ENCODE measurements at places on chromosomes 16 and 17.

GRCh38 chr17:9331279-9332131, 244.1 kb downstream of the STX8 start:
- no peak for DNase-seq

GRCh38 chr17:59108400-59109102, 1.9 kb upstream of the TRIM37 start:
- DNase-seq: no peak

GRCh38 chr17:38608648-38609047, 2.9 kb upstream of the SRCIN1 start:
- DNase-seq: no peak

- no peak for DNase-seq
Measured at GRCh38 chr17:510226-510917, 157.8 kb upstream of the RPH3AL start.

GRCh38 chr17:60534010-60534555, 8.0 kb upstream of the APPBP2 start:
- no peak for DNase-seq

- no peak for DNase-seq
Measured at GRCh38 chr17:59221159-59221847, 992 bp downstream of the GDPD1 start.

DNA sequence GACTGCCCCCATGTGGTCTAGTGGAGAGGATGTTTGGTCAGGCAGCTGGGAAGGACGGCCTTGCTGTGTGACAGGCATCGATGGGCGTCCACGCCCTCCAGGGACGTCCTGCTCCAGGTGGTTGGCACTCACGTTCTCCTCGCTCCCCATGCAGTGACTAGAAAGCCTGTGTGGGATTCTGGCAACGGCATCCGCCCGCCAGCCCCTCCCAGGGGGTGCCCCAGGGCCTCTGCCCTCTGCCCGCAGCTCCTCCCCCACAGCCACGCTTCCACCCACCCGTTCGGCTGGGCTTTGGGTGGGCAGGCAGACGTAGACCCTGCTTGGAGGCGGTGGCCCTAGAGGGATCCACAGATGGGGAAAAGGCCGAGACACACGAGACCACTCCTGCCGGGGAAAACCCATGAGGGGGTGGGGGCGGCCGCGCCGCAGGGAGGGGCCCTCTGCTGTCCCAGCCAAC, 4.7 kb upstream of the IL17C start:
- no peak for DNase-seq

GRCh38 chr16:30721606-30722005, 22.6 kb downstream of the SRCAP start:
- DNase-seq: no peak

GRCh38 chr17:12995896-12996295, 21.9 kb downstream of the ELAC2 start:
- no peak for DNase-seq

DNA sequence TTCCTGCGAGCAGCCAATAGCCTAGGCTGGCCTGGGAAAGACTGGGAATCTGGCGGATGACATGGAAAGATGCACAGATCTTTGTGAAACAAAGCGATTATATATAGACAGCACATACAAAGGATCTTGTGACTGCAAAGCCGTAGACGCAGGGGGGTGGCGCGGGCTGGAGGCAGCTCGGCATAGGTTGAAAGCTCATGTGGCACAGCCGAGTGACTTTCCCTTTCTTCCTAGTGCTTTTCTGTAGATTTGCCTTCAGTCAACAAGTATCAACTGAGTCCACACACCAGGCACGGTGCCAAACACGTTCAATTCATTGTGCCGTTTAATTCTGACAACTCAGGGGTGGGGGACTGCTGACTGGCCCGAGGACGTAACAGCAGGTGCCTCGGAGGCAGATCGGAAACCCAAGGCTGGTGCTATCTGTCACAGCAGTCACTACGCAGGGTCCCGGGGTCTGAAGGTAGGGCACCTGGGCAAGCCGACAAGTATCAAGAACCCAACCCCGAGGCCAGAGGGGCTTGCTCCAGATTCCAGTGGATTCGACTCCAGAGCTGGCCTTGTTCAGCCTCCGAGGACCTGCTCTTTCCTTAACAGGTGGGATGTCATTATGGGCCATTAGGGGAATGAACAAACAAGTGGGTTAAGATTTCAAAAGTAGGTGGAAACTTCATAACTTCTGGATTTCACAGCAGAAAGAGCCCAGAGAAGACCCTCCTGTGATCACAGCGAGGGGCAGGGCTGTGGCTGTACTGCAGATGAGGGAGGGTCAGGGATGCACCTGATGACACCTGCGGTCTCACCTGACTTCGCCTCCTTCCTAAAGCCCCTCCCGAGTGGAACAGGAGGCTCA, 5.9 kb downstream of the PAM16 start:
- peak; percentile 67 for DNase-seq

DNA sequence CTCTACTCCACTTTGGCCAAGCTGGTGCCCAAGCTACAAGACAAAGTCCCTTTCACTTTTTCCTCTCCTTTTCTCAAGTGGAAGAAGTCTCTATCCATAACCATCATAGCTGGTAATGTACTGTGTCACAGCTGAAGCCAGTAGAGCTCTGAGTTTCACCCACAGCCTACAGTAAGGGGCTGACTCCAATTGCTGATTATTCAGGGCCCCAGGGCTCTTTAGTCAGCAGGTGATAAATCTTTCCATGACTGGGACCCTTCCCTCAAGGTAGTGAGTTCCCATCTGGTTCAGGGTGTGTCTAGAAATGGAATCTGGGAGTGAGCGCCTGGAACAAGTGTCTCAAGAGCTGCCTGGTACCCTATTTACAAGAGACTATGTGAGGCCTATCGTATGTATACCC, 436.0 kb upstream of the CA10 start:
- no peak for DNase-seq

DNA sequence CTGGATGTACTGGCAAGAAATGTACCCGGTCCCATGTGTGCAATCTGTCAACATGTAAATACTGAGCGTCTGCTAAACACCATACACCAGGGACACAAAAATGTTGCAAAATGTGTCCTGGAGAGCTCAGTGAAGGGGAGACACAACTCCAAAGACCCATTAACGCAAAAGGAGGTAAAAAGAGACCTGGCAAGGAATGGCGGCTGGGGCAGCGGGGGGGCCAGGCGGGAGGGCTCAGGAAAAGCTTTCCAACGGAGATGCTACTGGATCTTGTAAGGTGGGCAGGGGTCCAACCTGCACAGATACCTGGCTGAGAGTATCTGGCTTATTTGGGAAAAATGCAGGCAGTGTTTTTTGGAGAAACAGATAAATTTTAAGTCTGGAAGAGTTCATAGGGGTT, 40.7 kb downstream of the ADCY9 start:
- DNase-seq: no peak

- DNase-seq: no peak
Measured at GRCh38 chr17:80754846-80755245, 210.2 kb downstream of the RPTOR start.

GRCh38 chr17:29617481-29618271, 5.0 kb downstream of the CORO6 start:
- no peak for DNase-seq

DNA sequence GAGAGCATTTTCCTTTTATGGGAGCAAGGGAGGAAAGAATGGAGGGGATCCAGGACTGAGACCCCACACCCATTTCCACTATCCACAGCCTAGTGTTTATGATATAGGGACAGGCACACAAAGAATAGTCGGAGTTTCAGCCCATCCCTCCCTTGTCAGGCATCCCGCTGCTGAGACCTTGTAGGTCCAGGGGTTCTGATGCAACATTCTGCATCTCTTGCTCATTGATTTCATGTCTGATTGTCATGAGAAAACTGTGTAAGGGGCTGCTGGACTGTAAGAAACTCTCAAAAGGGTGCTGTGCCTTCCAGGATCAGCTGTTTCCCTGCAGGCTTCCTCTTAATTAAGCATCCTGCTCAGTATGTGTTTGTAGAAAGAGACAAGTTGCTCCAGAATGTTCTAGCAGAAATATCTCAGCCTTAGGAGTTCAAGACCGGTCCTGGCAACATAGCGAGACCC, 5.3 kb upstream of the POLR3E start:
- no peak for DNase-seq

Measured in retinal pigment epithelial cell (primary cell).